ENCODE measurements at places on chromosomes 7 and 10. TPM values are rescaled to one million over a fixed set of nuclear protein-coding genes. Genes with fewer than 3 reads are reported as not detected.

Gene BLNK
- total RNA-seq: 11.2 TPM

Gene WDR86
- 4.4 TPM for total RNA-seq

Gene H2BK1
- not detected for total RNA-seq

Gene GSDME
- total RNA-seq: 8.2 TPM

Gene NEURL1
- total RNA-seq: 0.95 TPM

Gene HOXA3
- 4.6 TPM for total RNA-seq

Gene H2AZ2
- 139 TPM for total RNA-seq

Gene BTBD16
- total RNA-seq: 0.62 TPM

DNA sequence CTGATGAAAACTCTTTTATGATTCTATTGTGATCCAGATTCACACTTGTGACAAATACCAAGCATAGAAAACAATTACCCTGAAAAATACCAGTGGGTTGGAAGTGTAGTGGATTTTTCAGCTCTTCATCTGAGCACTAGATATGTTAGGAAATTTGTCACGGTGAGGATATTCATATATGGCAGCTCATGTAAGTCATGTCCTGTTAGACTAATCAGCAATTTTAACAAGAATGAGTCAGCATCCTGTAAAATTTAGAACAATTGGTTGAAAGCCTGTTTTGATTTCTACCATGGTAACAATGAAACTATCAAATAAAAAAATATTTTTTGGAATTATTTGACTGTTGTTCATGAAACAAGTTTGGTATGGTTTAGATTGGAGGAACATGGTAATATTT lies 334.3 kb downstream of the CACNA2D1 start:
- no peak for DNase-seq

GRCh38 chr10:24642921-24643678 lies 80.6 kb downstream of the ARHGAP21 start:
- DNase-seq: no peak

DNA sequence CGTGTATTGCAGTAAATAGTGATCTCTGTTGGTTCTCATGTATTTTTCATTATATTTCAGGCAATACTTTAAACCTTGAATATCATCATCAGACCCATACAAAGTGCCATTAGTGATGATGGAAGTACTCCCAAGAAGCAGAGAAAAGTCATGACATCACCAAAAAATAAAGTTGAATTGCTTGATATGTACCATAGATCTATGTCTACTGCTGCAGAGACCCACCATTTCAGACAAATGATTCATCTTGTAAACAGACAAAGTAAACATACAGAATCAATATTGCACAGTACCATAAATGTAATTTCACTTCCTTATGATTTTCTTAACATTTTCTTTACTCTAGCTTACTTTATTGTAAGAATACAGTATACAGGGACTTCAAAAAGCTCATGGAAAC lies 347.8 kb downstream of the IPMK start:
- DNase-seq: no peak

- no peak for DNase-seq
These were observed 99.2 kb upstream of the PIK3CG start for GRCh38 chr7:106765727-106766355.

DNA sequence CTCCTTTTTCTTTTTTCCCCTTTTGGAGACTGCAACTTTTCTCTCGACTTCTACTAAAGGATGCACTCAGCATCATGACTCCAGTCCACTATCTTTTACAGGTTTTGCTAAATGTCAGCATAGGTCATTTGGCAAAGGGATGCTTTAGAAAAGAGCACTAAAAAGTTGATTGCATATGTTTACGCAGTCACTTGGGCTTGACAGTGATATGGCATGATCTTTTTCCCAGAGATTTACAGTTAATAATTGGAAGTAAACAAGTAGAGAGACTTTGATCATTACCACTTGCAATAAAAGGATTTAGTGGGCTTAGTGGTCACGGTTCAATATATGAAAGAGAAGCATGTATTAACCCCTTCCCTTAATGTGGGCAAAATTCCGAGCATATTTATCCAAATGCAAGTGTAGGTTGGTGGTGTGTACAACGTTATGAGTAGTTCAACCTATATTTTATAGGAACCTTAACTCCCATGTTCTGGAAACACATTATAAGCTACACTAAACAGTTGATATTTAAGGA lies 1.8 kb downstream of the BMI1 start:
- no peak for DNase-seq

GRCh38 chr10:9621216-9621615 lies 1396.5 kb upstream of the CELF2 start:
- no peak for DNase-seq

DNA sequence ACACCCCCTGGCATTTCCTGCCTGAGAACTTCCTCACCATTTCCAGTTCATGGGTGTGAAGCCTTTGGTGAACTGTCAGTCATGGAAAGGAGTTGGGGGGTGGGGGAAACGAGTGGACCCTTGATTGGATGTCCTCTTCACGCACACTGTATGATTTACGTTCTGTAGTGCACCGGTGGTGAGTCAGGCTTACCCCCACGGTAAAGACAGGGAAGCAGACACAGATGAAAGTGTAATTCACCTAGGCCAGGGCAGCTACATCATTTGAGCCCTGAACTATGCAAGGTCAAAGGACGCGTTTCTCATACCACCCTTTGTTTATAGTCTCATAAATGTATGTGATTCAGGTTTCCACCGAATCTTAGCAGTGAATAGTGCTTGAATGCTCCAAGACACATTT lies 628.3 kb upstream of the PFKP start:
- no peak for DNase-seq

DNA sequence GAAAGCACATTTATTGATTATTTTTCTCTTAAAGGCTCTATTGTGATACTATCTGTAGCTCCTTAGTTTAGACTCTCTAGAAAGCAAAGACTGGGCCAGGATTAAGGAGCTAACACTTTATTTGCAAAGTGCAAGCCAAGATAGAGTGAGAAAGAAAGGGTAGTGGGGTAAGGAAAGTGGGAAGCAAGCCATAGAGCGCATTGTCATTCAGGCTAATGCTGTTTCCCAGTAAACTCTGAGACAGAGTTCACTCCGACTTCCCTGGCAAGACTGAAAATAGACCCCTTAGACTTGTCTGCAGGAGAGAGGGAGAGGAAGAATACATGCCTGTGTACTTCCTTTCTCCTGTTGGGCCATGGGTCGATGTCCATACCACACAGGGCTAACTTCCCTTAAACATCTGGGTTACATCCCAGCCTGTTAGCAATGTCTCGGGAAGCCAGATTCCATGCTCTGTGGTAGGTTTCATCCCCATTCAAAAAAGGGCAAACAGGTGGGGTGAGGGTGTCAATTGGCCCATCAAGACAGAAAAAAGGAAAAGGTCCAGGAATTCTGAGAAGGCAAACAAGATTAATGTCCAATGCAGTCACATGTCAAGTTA lies 875.8 kb upstream of the CELF2 start:
- no peak for DNase-seq

DNA sequence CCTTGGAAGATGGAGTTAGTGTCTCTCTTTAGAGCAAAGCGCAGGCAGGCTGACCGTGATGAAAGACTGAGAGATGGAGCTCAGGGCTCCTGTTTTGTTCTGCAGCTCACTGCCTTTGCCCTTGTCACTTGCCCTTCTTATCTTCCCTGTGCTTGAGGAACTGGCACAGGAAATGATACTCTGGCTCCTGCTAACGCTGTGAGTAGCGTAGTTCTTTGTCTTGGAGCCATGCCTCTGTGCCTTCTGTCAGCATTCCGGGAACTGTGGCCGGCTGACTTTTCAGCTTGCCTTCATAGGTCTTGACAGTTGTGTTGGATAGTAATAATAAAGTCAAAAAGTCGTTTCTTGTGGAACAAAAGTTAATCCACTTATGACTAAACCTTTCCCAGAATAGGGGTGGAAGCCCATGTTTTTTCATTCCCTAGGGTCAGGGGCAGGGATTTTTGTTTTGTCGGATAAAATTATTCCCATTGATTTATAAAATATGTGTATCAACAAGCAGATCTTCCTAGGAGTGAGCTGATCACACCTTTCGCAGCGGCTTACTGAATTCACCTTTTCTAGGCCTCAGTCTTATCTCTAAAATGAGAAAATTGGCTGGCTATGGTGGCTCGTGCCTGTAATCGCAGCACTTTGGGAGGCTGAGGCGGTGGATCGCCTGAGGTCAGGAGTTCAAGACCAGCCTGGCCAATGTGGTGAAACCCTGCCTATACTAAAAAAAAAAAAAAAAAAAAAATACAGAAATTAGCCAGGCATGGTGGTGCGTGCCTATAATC lies 16.6 kb upstream of the TMEM236 start:
- DNase-seq: no peak

DNA sequence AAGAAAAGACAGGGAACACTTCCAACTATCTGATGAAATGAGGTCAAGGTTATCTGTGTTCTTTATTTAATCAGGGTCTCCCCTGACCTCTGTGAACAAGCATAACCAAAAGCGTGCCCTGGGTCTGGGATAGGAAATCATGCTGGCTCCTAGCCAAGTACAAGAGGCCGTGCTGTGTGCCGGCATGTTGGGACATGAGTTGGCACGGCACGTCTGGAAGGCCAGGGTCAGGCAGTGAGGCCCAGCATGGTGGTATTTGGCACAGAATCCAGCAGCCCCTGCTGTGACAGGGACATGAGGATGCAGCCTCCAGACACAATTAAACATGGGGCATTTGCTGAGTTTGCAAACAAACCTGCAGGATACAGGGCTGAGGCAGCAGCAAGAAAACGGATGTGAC lies 320.4 kb downstream of the PLXNA4 start:
- DNase-seq: peak; percentile 52

DNA sequence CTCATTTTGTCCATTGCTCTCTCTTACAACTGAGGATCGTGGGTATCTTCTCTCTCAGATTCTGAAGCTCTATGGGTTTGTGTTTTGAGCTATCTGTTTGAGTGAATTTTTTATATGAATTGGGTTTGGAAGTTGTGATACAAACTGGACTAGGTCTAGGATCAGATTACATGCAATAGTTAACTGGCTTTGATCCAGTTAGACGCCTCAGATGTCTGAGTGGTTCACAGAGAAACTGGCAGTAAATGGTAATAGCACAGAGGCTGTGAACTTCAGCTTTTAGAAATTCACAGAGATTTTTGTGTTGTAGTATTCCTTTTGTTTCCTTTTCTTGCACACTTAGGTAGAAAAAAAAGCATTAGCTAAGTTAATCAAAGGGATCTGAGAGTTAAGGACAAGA lies 12.7 kb upstream of the DNMBP start:
- no peak for DNase-seq

DNA sequence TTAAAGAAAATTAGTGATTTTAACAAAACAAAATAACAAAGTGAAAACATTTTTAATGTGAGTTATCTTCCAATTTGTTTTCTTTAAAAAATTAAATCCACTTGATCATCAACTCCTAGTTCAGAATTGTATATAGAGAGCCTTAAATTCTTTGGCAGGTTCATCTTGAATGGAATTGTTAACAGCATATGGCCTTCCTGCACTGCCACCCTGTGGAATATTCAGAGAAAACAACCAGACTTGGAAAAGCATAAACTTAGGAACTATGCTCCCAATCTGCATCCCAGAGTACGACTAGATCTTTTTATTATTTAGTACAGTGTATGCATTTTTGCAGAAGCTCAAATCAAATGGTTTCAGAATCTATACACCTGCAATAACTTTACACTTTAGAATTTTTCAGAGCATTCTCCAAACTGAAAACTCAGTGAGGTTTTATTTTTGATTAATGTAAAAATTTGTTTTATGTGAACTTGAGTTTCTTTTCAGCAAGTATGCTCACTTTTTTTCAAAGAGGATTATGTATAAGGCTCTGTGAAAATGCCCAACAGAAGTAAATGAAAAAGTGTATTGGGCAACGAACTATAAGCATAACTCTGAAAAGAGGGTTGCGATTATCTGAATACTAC lies 44.9 kb upstream of the ANK3 start:
- DNase-seq: no peak

- DNase-seq: no peak
These were observed 9.0 kb downstream of the AGAP3 start for GRCh38 chr7:151095123-151095797.

GRCh38 chr7:50197549-50197948 lies 104.5 kb upstream of the ZPBP start:
- no peak for DNase-seq
